Retinal pigment epithelial cell (primary cell): ENCODE measurements at places on chromosomes 5 and 9.

DNA sequence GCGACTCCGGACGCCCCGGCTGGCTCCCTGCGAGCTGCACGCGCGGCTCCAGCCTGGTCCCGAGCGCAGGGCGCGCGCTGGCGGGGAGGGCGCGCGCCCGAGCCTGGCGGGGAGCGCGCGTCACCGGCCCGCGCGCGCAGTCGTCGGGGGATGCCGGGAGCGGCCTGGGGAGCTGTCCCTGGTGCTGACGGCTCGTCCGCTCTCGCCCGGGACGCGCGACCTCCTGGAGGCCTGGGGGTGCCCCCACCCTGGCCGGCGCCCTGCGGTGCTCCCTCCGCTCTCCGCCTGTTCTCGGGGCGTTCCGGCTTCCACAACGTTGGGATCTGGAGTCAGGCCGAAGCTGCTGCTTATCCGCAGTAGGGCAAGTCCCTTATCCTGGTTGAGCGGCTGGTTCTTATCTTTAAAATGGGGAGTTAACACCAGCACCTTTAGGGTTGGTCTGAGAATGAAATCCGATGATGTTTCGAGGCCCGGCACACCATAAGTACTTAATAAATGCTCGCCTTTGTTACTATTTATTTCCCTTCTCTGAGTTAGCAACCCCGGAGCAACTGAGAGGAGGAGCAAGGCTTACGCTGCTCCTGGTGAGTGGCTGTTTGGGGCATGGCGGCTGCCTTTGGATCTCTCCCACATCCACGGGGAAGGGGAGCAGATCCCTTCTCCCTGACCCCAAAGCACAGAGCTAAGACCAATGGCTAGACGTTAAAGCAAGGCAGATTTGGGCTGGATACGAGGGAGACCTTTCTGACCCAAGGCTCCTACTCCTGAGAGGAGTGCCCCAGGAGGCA lies at the start of gene FAM163B:
TSS of gene FAM163B (minus strand) at position 79 of the 788 bp plus-strand sequence. CDS start 29,166 bp downstream, outside the sequence.
- DNase-seq: no peak

GRCh38 chr9:76873056-76873792 lies 32.7 kb downstream of the PRUNE2 start:
- DNase-seq: no peak

- DNase-seq: no peak
These were observed 46.3 kb downstream of the FSTL4 start for GRCh38 chr5:133565993-133566392.

- DNase-seq: no peak
These were observed 129.7 kb upstream of the TMEM161B start for GRCh38 chr5:88398316-88398715.

GRCh38 chr5:119395080-119395836 lies 39.4 kb downstream of the TNFAIP8 start:
- no peak for DNase-seq

DNA sequence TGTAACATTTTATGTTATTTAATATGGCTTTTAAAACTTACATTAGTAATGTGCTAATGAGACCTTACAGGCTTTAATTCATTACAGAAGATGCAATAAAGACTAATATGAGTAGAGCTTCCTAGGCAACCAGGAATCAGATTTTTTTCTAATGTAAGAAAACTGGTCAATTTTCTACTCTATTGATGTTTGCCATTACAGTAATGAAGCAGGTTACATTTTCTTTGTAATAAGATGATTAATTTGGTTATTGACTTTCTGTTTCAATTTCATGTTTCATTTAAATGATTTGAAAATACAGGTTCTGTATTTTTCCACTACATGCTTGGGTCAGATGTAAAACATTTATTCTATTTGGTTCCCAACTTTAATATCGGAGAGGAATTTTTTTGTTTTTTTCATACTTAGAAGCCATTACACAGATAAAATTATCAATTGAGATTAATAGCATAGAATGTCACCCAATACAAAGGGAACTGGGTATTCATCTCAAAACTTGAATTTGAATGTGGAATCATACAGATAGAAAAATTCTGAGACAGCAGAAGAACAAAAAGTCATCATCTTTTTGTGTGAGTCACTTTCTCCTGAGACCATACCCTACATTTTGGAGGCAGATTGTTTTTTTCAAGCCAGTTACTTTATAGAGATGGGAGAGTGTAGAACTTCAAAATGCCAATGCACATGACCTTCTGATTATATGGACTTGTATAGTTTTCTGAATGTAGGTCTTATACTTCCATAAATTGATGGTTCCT lies 133.6 kb upstream of the HMHB1 start:
- no peak for DNase-seq

DNA sequence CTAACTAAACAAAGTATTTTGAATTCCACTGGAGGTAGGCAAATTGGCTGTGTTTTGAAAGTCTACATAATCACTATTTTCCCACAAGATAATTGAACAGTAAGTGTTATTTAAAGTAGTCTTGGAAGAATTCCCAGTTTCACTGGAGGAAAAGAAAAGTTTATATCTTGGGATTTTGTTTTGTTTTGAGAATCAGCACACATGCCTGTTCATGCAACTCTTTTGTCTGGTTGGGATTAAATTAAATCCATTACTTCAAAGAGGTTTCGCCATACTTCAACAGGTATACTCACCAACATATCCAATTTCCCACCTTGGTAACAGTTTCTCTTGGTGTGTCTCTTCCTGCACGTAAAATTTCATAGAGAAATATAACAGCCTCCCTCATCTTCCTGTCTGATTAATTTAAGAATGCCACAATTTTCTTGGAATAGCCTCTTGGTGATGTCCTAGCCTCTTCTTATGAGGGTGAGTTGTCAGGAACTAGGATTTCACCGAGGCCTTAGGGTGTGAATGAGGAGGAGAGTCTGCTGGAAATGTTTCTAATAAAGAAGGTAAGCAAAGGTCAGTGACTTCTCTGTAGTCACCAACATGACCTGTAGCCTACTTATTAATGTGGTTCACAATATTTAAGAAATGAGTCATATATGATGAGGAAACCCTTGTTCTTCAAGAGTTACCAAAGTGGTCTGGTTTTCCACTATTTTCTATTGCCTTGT lies 48.1 kb downstream of the ITGA2 start:
- DNase-seq: peak; percentile 64

DNA sequence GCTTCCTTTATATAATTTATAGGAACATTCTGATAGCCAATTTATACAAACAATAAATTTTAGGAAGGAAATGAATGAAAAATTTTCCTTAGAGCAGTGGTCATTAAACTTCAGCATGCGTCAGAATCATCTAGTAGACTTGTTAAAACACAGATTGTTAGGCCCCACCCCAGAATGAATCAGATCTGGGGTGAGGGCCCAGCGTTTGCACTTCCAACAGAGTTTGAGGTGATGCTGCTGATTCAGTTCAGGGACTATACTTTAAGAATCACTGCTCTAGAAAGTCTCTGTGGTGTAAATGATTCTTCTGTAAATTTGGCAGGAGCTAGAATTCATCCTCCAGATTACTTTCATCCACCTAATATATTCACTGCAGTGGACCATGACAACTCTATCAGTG lies 80.4 kb downstream of the SLC12A2 start:
- DNase-seq: no peak

- DNase-seq: no peak
These were observed 25.1 kb downstream of the PARP8 start for GRCh38 chr5:50691399-50692016.

- DNase-seq: no peak
These were observed 108.8 kb upstream of the ASTN2 start for GRCh38 chr9:117523531-117524153.

DNA sequence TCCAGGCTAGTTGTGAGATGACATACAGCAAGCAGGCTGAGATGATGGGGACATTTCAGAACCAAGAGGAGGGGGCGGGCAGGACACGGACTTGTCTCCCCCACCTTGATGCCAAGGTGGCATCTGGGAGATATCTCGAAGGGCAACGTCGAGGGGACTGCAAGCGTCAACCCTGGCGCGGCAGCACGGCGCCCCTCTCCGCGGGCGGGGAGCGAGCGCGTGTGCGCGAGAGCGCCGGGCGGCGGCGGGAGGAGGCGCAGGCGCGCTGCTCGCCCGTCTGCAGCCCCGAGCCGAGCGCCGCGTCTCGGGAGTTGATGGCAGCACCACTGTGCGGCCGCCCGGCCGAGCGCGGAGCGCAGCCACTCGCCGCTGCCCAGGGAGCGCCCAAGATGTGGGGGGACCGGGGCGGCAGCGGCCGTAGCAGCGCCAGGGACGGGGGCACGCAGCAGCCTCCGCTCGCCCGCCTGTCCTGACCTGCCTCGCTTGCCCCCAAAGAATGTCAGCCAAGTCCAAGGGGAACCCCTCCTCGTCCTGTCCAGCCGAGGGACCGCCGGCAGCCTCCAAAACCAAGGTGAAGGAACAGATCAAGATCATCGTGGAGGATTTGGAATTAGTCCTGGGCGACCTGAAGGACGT lies at the start of gene PRR16:
TSS of gene PRR16 (plus strand) at position 310 of the 636 bp plus-strand sequence.
- no peak for DNase-seq

DNA sequence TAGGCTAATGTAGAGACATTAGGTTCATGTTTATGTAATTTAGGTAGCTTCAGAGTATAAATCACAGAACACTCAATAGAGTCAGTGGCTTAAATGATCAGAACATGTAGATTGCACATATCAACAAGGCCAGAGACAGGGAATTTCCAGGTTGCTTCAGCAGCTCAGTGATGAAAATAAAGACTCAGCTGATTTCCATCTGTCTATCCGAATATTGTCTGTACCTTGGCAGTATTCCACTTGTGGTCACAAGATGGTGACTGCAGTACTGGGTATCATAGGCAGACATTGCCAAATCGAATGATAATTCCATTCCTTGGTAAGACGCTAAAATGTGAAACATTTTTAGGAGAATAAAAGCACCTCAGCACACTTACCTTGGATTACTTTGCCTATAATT lies 702.2 kb downstream of the MAT2B start:
- no peak for DNase-seq

DNA sequence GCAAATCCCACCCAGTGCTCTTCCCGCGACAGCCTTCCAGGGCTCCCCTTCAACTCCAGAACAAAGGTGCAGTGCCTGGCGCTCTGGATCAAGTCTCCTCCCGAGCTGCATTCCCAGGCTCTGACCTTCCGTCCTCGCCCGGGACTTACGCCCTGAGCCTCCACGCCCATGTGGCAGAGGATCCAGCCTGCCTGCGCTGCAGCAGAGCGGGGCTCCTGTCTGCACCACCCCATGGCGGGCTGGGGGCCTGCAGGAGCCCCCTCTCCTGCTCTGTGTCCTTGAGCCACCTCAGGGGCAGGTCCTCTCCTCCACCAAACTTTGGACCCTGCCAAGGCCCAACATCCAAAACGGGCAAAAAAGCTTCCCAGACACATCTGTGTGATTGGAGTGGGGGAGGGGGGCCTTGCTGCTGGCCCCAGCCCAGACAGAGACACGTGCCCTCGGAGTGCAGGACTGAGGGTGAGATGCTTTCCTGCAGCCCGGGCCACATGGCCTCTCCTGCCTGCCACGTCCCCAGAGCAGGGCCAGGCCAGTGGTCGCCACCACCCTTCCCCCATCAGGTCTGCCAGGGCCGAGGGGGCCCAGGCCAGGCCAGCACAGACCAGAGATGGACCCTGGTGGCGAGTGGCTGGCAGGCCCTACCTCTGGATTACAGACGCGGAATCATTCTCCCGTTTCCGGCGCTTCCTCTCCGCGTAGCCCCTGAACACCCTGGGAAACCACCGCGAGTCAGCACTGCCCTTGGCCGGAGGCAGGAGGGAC lies 4.4 kb downstream of the NSMF start:
- no peak for DNase-seq

DNA sequence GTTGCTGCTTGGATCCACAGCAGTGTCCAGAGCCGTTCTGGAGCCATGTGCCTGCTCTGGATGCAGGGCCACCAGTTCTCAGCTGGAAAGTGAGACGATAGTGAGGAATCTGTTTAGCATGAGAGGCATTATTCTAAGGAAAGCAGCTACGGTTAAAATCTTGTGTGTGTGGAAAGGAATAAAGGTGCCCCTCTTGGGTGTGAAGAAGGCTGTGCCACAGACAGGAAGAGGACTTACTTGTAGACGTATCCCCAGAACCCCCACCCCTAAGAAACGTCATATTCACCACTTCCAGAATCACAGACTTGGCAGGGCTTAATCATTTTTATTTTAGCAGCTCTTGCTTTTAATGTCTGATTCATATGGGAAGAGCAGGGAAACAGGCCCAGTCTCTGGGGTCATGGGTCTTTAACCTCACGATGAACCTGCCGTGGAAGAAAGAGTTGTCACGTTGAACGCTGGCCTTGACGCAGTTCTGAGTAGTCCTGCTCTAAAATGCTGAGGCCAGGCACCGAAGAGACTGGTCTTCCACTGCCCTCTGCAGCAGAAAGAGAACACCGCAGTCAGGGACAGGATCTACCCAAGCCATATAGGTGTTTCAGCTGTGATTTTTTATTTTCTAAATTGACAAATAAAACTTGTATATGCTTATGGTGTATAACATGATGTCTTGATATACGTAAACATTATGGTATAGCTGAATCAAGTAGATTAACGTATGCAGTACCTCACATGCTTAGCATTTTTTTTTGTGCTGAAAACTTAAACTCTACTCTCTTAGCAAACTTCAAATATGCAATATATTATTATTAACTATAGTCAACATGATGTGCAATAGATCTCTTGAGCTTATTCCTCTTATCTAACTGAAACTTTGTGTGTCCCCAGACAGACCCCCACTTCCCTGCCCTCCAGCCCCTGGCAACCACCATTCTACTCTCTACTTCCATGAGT lies 38.8 kb downstream of the CARTPT start:
- peak; percentile 31 for DNase-seq

GRCh38 chr5:51389288-51389576 lies 6.0 kb downstream of the ISL1 start:
- no peak for DNase-seq

DNA sequence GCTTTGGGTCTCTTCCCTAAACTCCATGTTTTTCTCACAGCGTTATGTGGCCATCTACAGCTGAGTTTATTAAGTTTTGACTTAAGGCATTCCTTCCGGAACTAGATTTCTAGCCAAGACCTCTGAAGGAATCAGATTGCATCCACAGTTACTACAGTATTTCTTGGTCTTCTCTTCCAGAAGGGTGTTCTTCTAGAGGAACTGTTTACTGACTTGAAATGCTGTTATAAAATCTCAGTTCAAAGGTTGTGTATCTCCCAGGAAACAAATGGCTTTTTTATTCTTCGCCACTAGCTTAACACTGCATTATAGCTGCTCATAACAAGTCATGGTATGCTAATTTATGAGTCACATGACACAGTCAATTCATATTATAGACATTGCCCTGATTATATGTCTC lies 55.3 kb upstream of the RAD23B start:
- DNase-seq: no peak

- no peak for DNase-seq
These were observed 26.9 kb upstream of the CCNG1 start for GRCh38 chr5:163410505-163410904.

DNA sequence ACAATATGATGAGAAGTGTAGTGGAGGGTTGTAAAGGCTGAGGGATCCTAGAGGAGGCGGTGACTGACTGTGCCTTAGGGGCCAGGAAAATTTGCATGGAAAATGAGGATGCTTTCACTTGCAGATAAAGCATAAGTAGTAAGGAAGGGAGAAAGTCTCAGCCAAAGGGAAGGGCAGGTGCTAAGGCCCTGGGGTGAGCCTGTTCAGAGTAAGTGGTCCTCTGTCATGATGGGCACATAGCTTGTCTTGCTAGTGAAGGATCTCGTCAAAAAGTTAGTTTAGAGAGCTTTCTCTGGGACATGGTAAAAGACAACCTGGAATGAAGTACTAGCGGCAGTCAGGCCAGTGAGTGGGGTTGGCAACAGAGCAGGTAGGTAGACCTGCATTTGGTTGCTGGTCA lies 75.4 kb upstream of the CPLX2 start:
- no peak for DNase-seq
